Inflammatory macrophage (primary cell): ENCODE measurements at places on chromosomes 13 and 19.
A peak's percentile ranks its signal among the peaks of the same experiment; 100 is the strongest.

- no peak for DNase-seq
These were observed 435.8 kb downstream of the HS6ST3 start for GRCh38 chr13:96525715-96526114.

DNA sequence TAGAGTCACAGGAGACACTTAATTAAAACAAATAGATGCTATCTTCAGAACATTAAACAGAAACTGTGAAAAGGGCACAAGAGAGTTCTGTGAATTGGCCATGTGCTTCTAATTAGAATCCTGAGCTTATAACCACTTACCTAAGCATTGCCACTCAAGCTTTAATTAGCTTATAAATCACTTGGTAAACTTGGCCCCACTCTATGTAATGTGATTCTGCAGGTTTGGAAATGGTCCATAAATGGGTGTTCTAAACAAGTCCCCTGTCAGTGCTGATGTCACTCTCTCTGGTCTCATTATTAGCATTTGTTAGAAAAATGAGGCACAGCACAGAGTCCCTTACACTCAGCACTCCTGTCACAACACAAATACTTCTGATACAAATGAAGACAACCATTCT lies 18.0 kb downstream of the ZNF91 start:
- no peak for DNase-seq

- DNase-seq = no peak
These were observed 157.9 kb downstream of the UQCRFS1 start for GRCh38 chr19:29054886-29055675.

- no peak for DNase-seq
These were observed 165.5 kb downstream of the POSTN start for GRCh38 chr13:37433086-37433485.

GRCh38 chr19:15315101-15315500 lies 17.2 kb downstream of the BRD4 start:
- DNase-seq = no peak

- DNase-seq = no peak
These were observed 1397.3 kb upstream of the MIR17HG start for GRCh38 chr13:89950225-89950624.

DNA sequence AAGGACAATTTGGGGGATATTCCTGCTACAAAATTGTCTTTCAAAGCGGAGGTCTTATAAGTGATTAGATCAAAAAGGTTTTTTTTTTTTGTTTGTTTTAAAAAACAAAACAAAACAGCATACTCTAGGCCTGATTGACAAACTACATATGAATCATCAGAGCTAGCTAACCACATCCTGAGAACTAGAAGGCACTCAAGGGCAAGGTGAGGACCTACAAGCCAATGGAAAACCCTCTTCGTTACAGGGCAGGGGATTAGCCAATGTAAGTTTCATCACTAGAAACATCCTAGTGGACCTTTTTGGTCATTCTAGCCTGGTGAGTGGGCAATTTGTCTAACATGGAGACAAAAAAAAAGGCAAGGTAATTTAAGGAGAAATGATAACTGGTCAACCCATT lies 428.6 kb downstream of the RFC3 start:
- no peak for DNase-seq

DNA sequence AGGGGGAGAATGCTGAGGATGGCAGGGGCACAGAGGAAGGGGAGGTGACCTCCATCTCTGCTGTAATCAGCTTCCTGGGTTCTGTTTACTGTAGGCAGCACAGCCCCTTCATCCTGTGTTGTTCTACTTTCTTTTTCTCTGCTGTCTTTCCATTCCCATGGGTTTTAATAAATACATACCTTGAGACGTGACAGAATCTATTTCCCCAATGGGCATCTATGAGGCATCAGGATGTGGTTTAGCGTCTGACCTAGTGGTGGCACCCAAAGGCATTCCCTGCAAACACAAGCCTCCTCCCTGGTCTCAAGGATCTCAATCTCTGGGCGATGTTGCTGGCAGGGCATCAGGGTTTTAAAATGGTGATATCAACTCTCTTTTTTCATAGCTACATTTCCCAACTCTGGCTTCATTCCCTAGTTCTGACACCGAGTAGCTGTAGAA lies 60.8 kb downstream of the ALOX5AP start:
- peak; percentile 45 for DNase-seq

- peak; percentile 36 for DNase-seq
These were observed 63.5 kb upstream of the SPATA13 start for GRCh38 chr13:24097064-24097463.

DNA sequence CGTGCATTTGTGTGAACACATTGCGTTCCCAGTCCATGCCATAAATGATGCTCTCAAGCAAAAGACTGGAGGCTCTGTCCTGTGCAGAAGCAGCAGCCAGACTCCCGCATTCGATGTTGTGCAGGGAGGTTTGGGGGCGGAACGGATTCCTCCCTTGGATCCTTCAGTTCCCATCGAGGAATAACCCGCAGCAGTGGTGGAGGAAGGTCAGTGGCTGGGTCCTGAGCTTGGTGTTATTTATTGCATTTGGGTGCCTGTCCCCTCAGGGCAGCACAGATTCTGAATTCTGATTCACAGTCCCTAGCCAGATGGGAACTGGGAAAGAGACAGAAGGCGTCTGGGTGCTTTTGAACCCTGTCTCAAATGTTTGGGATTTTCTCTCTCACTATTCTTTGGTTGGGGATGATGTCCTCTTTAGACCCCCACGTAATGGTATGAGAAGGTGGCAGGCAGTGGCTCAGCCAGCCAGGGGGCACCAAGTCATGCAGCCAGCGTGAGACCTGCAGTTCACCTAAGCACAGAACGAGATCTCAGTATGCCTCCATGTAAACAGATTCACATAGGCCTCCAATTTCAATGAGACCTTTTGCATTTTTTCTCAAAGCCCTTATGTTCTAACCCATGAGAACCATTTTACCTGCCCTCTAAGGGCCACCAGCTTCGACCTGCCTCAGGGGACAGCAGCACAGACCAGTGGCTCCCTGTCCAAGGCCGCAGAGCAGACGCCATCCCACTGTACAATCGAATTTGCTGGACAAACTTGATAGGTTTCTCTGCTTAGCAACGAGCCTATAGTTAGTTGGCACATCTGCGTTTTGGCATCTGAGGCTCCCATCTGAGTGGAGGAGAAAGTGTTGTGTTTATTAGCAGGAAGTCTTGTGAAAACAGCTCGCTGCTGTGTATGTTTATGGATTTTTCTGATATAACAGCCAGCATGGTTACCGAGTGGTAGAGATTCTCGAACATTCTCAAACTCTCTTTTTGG lies 17.8 kb downstream of the KCTD15 start:
- no peak for DNase-seq

DNA sequence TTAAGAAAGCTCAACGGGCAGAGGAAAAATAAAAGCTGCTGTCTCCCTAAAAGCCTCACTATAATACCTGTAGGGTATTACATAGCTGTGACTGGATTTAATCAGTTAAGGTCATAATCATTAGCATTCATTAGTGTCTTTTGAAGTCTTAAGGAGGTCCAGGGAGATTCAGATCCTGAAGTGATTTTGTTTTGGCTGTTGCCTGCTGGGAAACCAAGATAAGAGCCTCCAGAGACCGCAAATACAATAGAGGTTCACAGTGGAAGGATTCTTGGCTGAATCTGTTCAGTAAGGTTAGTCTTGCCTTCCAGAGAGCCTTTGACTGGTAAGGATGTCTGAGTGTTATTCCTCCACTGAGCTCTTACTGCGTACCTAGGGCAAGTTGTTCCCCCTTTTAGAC lies 54.0 kb upstream of the TNFRSF19 start:
- no peak for DNase-seq

DNA sequence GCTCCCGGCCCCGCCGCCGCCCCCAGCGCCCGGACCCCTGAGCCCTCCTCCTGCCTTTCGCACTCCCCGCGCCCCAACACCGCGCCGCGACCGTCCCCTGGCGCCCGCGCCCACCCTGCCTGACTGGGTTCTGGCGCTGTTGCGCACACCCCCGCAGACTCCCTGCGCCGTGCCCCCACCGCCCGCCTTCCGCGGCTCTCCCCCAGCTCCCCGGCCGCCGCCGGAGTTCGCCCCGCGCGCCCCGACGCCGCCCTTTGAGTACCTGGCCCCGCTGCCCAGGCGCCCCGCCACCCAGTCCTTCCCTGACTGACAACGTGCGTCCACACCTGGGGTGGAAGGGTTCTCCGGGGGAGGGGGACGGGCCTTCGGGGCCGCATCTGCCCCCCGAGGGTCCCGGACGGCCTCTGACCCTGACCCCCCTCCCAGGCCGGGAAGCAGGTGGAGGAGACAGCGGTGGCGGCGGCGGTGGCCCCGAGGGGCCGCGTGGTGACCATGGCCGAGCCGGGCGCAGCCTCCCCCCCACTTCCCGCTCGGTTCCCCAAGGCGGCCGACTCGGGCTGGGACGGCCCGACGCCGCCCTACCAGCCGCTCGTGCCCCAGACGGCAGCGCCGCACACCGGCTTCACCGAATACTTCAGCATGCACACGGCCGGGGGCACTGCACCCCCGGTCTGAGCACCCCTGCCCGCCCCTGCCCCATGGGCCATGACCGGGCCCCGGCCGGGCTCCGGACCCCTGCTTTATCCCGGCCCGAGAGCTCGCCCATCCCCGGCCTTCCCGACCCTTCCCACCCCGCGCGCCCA lies 1.4 kb upstream of the MEGF8 start:
- DNase-seq = peak; percentile 30

DNA sequence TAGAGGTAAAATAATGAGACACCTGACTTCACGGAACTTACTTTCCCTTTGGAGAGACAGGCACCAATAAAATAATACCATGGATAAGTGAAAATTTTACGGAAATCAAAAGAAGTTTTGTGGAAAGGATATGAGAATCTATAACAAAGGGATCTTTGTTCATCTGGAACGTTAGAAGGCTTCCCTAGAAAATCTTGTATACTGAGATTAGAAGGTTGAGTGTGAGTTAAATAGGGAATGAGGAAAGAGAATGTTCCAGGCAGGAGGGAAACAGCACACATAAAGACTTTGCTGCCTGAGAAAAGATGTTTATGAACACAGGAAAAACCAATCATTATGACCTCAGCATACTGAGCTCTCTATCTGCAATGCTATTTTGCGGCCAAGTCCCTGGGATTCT lies 19.6 kb upstream of the RAP2A start:
- DNase-seq = no peak

- DNase-seq = no peak
These were observed 55.4 kb downstream of the DPF1 start for GRCh38 chr19:38168637-38169036.

DNA sequence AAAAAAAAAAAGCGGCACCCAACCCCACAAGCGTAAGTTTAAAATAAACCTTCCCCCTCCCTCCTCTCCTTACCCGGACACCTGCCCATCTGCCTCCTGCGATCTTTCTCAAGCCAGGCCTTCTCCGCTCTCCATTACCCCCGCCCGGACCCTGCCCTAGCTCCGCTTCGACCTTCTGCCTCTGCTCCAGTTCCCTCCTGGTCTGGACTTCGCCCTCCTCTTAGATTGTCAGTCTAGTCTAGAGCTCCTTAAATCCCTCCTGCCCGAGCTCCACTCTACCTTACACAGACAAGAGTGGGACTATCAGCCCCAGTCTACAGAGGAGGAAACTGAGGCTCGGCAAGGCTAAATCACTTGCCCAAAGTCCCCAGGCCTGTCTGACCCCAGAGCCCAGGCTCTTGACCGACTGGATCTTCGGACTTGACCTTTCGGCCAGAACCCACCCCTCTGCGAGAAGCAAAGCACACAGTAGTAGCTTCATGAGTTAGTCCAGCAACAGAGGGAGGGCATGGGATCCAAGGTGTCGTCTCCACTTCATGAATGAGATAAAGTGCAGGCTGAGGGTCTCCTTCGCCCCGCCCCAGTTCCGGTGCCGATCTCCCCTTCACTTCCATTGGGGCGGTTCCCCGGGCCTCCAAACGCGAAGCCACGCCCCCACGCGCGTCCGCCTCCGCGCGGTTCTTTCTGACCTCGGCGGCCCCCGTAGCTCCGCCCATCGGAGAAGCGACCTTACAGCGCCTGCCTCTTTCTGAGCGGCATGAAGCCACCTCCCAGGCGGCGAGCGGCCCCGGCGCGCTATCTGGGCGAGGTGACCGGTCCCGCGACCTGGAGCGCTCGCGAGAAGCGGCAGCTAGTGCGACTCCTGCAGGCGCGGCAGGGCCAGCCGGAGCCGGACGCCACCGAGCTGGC lies at the start of gene SNAPC2:
Gene SNAPC2 (plus strand): TSS at position 729 of the 909 bp plus-strand sequence. CDS start 29 bp downstream, at position 758.
- peak; percentile 94 for DNase-seq

GRCh38 chr19:1286487-1287353 lies 1.0 kb downstream of the EFNA2 start:
- DNase-seq = no peak

- peak; percentile 64 for DNase-seq
These were observed 19.0 kb upstream of the GPI start for GRCh38 chr19:34345947-34346351.

DNA sequence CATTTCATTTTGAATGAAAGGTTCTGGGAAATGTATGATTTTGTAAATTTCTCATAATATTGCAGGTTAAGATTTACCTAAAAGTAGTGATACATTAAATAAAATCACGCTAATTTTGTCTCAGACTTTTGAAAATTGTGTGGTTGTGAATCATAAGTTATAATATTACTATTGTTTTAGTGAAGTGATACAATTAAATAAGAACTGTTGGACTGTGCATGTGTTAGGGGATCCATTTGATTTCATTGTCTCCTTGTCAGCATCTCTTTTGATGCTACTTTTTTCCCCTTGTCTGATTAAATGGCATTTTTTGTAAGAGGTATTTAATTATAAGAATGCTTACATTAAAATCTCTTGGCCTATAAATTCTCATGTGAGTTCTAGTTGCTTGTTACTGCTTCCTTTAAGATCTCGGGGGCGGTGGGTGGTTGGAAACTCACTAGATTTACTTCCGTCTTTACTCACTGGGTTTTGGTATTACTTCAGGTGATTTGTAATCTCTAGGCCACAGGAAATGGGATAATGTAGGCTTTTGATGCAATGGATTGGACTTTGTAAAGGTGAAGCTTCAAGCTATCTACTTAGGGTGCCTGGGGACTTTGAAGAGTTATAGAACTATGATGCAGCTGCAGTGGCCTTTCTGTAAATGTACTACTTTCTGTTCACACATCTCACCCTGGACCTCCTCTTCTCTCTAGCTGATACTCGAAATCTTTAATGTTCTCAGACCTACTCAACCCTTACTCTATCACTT lies 66.5 kb downstream of the PAN3 start:
- peak; percentile 33 for DNase-seq

DNA sequence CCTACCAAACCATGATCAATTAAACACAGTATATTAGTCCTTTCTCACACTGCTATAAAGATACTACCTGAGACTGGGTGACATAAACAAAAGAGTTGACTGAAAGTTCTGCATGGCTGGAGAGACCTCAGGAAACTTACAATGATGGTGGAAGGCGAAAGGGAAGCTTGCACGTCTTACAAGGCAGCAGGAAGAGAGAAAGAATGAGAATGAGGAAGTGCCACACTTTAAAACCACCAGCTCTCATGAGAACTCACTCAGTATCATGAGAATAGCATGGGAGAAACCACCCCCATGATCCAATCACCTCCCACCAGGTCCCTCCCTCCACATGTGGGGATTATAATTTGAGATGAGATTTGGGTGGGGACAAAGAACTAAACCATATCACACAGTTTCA lies 324.9 kb upstream of the ZNF507 start:
- DNase-seq = no peak
